Astrocyte (in vitro differentiated cells and primary cell): ENCODE measurements at places on chromosomes 6 and 20. TPM values are rescaled to one million over a fixed set of nuclear protein-coding genes. Genes with fewer than 3 reads are reported as not detected.

DNA sequence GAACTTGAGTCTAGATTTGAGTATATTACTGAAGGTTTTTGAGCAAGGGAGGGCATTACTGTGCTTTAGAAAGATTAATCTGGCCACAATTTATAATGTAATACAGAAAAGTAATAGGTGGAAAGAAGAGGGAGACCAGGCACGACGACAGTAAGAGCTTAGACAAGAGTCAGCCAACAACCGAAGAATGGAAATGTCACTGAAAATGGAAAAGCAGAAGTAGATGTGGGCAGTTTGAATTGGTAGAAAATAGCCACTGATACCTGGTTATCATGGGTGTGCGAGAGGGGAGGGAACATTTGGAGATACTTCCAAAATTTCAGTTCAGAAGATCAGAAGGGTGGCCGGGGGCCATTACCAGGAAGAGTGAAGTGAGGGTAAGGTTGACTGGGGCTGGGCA is 339.1 kb downstream of the UTRN start:
- H3K36me3 ChIP-seq = no peaks in the 10 kb centered on the region
- H3K4me3 ChIP-seq = no peak overlapping the region
- H3K4me1 ChIP-seq = no peaks in the 10 kb centered on the region
- no peaks in the 10 kb centered on the region for H3K27me3 ChIP-seq
- no peak overlapping the region for H3K27ac ChIP-seq

The IMPG1 gene
- not detected in 2 replicates for total RNA-seq

The SIRPB2 gene
- total RNA-seq = not detected in 2 replicates

The SOBP gene
- 4.7 and 7.6 TPM in 2 replicates for total RNA-seq

GRCh38 chr6:94639564-94639963 is 937.8 kb upstream of the MANEA start:
- H3K4me1 ChIP-seq = no peaks in the 10 kb centered on the region
- DNase-seq = no peak
- H3K27ac ChIP-seq = no peak overlapping the region
- H3K27me3 ChIP-seq = no peaks in the 10 kb centered on the region

GRCh38 chr6:50047026-50047425 is 2.7 kb downstream of the DEFB112 start:
- H3K27me3 ChIP-seq = no peaks in the 10 kb centered on the region
- H3K4me3 ChIP-seq = no peak overlapping the region
- H3K4me1 ChIP-seq = no peaks in the 10 kb centered on the region
- no peak for DNase-seq
- H3K36me3 ChIP-seq = no peaks in the 10 kb centered on the region

- DNase-seq = no peak
- H3K27ac ChIP-seq = no peak overlapping the region
- no peaks in the 10 kb centered on the region for H3K36me3 ChIP-seq
- no peak overlapping the region for H3K4me3 ChIP-seq
- H3K27me3 ChIP-seq = no peaks in the 10 kb centered on the region
Measured at GRCh38 chr6:17721671-17722070, 14.9 kb upstream of the NUP153 start.

DNA sequence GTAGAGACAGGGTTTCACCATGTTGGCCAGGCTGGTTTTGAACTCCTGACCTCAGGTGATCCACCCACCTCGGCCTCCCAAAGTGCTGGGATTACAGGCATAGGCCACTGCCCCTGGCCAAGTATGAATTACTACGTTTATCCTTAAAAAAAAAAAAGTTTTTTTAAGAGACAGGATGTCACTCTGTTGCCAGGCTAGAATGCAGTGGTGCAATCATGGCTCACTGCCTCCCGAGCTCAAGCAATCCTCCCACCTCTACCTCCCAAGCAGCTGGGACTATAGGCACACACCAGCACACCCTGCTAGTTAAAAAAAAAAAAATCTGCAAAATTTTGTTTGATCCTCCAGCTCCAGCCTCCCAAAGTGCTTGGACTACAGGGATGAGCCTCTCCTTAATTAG is 23.1 kb downstream of the IYD start:
- H3K4me1 ChIP-seq = no peaks in the 10 kb centered on the region
- no peak for DNase-seq
- no peak overlapping the region for H3K27ac ChIP-seq
- H3K27me3 ChIP-seq = peaks cover 2% of the 10 kb centered on the region
- H3K36me3 ChIP-seq = no peaks in the 10 kb centered on the region

The RAD21L1 gene
- 0.34 TPM in 1 of 2 replicates, not detected in the other for total RNA-seq

- no peaks in the 10 kb centered on the region for H3K27me3 ChIP-seq
- no peak overlapping the region for H3K4me3 ChIP-seq
- no peak overlapping the region for H3K27ac ChIP-seq
- peaks cover 32% of the 10 kb centered on the region for H3K36me3 ChIP-seq
- H3K4me1 ChIP-seq = no peaks in the 10 kb centered on the region
Measured at GRCh38 chr6:143498428-143498827, 13.1 kb downstream of the FUCA2 start.

GRCh38 chr6:137001299-137001976 is 43.3 kb downstream of the IL20RA start:
- no peak overlapping the region for H3K27ac ChIP-seq
- H3K4me3 ChIP-seq = no peak overlapping the region
- peaks cover 8% of the 10 kb centered on the region for H3K4me1 ChIP-seq
- no peaks in the 10 kb centered on the region for H3K36me3 ChIP-seq
- no peaks in the 10 kb centered on the region for H3K27me3 ChIP-seq
